Stimulated activated naive CD4-positive, alpha-beta T cell treated with Interleukin-2 at 50 U/mL for 16 hours (primary cell): ENCODE measurements at places on chromosomes 5 and 9.

DNA sequence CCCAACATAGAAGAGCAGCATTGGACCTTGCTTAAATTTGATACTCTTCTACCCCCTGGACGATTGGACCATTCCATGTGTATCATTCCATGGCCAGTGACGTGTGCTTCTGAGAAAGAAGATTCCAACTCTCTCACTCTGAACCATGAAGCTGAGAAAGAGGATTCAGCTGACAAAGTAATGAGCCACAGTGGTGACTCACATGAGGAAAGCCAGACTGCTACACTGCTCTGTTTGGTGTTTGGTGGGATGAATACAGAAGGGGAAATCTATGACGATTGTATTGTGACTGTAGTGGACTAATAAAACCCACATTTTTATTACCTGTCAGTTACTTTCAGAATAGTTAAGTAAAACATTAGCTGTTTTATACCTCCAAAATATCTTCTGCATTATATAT lies 7.5 kb downstream of the HSPA5 start:
- DNase-seq = no peak

- no peak for DNase-seq
These were observed 342.1 kb downstream of the PRR16 start for GRCh38 chr5:120806202-120806601.

GRCh38 chr5:69231851-69232250 lies 2.8 kb upstream of the CDK7 start:
- DNase-seq = no peak

DNA sequence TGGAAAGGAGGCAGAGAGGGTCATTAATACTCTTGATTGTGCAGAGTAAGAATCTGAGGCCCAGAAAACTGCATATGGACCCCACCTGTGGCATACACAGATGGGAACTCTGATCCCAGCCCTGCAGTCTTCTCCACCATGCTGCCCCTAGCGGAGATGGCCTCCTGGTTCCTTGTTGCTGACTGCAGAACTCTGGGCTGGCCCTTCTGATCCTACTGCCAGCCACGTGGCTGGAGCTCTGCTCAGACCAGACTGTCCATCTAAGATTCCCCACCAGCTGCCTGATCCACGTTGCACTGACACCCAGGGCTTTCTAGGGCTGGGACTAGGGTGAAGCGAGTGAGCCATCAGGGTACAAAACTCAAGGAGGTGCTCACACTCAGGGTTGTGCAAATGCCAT lies 245.7 kb upstream of the NR4A3 start:
- DNase-seq = no peak

DNA sequence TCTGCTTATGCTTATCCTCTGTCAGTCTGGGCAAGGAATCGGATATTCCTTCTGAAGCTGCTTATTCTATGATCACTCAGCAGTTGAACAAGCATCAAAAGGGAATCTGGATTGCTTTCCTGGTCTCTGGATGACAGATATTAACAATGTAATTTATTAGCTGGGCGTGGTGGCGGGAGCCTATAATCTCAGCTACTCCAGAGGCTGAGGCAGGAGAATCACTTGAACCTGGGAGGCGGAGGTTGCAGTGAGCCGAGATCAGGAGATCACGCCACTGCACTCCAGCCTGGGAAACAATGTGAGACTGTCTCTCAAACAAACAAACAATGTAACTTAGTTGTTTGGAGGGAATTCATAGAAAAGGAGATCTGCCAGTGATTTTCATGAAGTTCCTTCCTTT lies 45.4 kb downstream of the DMRT1 start:
- no peak for DNase-seq

DNA sequence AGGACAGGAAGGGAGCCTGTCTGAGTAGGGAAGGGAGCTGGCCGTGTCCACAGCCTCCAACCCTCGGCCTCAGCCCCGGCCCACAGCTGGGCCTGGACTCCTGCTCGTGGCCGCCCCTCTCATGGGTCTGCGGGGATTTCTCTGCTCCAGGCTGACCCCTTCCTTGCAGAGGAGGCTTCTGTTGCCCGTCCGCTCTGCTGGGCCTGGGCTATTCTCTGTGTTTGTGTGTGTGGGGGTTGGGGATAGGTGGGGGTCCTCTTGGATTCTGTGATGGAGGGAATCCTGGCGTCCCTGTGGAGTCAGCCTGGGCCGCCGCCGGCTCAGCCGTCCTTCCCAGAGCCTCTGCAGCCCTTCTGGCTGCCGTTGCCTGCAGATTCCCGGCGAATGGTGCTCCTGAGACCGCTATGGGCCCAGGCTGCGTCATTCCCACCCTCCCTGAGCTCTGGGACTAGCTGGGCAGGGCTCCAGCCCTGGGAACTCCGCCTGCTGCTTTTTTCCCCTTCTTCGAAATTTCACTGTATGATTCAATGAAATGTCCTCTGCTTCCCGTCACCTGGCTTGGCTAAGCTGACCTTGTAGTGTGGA lies 64.2 kb downstream of the FGF18 start:
- DNase-seq = no peak

- no peak for DNase-seq
These were observed 213.3 kb upstream of the ZNF462 start for GRCh38 chr9:106649664-106650063.

DNA sequence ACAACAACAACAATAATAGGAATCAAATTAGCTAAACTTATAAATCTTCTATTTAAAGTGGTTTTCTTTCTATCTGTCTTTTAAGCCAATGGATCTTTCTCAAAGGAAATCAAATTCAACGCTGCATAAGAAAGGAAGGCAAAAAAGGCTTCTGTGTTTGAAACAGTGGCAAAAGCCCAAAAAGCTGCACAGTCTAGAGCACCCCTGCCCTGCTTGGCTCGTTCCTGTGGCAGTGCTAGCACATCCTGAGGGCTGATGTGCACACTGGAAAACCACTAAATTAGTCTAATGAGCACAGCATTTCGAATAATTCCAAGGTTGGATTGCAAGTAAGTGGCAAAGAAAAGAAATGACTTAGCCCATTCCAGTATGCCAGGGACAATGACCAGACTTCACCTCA lies 80.7 kb downstream of the AP3B1 start:
- no peak for DNase-seq

DNA sequence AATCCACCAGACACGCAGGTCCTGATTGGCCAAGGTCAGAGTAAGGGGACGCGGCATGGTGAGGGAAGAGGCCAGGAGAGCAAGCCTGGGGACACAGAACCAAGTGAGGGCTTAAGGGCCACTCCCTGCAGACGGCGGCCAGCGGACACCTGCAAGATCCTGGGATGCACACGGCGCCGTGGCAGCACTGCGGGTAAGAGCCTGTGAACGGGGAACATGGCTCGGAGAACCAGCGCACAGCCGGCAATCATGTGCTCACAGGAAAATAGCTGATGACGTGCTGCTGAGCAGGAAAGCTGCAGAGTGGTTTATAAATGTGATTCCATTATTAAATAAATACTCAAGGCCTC lies 27.0 kb upstream of the NSMF start:
- no peak for DNase-seq

GRCh38 chr5:132134384-132134783 lies 60.8 kb downstream of the CSF2 start:
- DNase-seq = no peak

DNA sequence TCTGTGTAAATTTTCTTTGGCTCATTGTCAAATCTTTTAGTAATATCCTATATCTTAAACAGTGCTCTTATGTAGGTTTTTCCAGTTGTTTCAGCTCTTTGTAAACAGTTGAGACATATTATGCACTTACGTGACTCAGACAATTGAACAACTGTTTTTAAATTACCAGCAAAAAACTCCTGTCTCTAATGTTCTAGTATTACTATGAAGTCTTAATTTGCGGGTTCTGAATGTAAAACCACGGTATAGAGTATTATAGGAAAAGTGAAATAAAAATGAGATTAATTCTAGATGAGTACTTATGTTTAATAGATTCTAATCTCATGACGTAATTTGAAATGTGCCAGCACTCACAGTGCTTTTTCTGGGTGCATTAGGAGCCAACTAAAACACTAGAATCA lies 136.0 kb downstream of the GDNF start:
- no peak for DNase-seq

DNA sequence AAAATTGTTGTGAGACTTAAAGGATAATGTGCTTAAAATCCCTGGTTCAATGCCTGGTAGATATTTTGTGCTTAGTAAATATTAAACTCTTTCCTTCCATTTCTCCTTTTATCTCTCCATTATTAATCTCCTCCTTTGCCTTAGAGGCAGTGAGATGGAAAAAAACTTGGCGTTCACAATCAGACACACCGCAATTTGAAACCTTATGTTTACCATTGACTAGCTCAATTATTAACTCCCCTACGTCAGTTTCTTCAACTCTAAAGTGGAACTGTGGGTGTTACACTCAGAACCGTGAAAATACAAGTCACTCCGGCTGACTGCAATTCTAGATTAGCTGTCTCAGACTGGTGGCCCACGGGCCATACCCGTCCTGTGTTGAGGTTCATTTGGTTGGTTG lies 327.2 kb downstream of the DEPDC1B start:
- DNase-seq = no peak

DNA sequence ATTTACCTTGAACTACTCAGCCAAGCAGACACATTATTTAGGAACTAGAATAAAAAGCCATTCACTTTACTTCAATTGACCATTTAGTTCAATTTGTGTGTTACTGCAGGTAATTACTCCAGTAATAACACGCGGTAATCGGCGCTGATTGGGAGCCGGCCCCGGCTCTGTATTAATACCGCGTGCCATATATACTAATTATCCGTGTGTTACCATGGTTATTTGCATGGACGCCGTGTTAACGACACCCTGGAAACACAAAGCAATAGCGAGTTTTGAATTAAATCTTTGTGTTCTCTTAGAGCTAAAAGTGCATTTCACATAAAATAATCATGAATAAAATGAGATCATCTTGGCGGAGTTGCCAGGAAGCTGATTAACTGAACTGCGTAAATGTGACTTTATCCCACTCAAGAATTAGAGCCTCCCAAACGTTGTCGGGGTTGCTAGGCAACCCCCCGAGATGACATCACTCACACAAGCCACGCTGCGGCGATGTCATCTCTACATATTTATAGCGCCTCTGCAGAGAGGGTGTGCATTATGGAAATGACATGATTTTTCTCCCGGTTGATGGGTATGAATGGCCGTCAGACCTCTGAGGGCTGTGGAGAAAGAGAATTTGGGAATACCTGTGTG lies 41.4 kb upstream of the RNU6ATAC start:
- DNase-seq = no peak

DNA sequence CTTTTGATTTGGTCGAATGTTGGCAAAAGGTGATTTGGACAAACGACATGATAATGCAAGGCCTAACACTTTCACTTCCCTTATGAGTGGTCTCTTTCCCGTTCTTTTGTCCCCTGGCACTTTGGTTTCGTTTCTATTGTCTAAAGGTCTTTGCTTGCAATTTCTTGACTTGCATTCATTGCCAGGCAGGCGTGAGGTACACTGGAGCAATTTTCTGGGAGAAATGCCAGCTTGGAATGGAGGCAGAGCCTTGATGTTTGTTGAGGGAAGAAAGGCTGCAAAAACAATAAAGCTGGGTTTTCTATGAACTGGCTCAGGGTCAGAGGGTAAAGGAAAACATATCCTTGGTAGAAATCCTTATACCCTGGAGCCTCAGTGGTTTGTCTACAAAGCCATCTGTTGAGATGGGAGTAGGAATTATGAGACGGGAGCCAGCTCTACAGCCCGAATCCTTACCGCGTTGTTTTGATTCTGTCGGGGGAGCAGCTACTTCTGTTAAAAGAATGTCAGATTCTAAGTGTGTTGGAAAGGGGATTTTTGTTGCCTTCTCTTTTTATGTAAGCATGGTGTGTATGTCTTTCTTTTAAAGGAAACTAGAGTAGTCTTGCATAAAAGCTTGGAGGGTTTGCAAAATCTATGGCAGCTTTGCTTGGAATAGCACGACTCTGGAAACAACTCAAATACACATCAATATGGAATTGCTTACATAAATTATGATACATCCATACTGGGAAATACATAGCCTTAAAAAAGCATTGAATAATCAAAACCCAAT lies 158.9 kb downstream of the RMI1 start:
- no peak for DNase-seq

- no peak for DNase-seq
These were observed 382.5 kb downstream of the TMEM161B start for GRCh38 chr5:87886164-87886563.

DNA sequence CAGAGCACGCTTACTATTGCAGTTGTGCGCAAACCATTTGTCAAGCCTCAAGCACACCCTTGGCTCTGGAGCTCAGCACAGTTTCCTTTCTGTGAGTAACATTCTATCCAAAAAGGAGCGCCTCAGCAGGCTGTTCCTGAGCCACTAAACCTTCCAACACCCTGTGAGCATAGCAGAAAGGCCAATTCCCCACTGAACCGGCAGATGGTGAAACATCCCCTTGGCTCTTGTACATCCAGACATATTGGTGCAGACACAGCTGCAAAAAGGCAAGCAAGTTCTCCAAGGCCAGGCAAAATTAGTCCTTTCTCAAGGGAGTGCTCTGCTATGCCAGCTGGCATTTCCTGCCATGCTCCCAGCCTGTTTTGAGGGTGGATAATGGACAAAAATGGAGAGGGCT lies 44.1 kb upstream of the CEMIP2 start:
- no peak for DNase-seq
